ENCODE measurements at places on chromosomes 7 and 10.

DNA sequence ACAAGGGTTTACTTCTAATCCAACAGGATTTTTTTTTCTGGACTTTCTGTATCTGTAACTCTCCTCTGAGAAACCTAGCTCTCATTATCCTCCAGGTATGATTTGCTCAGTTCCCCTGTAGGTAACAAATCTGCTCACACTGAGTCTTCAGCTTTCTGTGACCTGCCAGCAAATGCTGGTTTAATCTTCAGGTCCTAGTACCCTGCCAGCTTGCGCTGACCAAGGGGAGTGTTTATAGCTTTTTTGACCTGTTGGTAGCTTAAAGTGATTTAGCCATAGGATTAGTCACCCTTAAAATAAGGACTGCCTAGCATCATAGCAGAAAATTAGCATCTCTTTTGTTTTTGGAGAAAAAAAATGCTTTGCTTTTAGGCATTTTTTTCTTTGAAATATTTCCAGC lies 22.4 kb downstream of the SND1 start:
- H3K4me1 ChIP-seq = peaks cover 16% of the 10 kb centered on the region
- H3K4me3 ChIP-seq = no peak overlapping the region
- no peak for DNase-seq
- no peak overlapping the region for H3K27ac ChIP-seq

GRCh38 chr7:112010994-112011393 lies 195.2 kb downstream of the DOCK4 start:
- no peak overlapping the region for H3K27ac ChIP-seq
- no peaks in the 10 kb centered on the region for H3K36me3 ChIP-seq
- no peak for DNase-seq
- H3K4me1 ChIP-seq = peaks cover 3% of the 10 kb centered on the region

GRCh38 chr10:96266118-96266770 lies 5.1 kb downstream of the BLNK start:
- H3K27me3 ChIP-seq = peaks cover 1% of the 10 kb centered on the region
- H3K27ac ChIP-seq = no peak overlapping the region
- no peaks in the 10 kb centered on the region for H3K36me3 ChIP-seq
- no peak overlapping the region for H3K4me3 ChIP-seq
- peaks cover 9% of the 10 kb centered on the region for H3K4me1 ChIP-seq
- no peak for DNase-seq

- no peaks in the 10 kb centered on the region for H3K27me3 ChIP-seq
- no peak overlapping the region for H3K27ac ChIP-seq
- no peak overlapping the region for H3K4me3 ChIP-seq
- peaks cover 9% of the 10 kb centered on the region for H3K4me1 ChIP-seq
- peaks cover 32% of the 10 kb centered on the region for H3K36me3 ChIP-seq
Measured at GRCh38 chr10:73218431-73219191, 28.4 kb downstream of the DNAJC9 start.

- no peaks in the 10 kb centered on the region for H3K36me3 ChIP-seq
- H3K4me3 ChIP-seq = no peak overlapping the region
- peaks cover 4% of the 10 kb centered on the region for H3K4me1 ChIP-seq
- no peaks in the 10 kb centered on the region for H3K27me3 ChIP-seq
Measured at GRCh38 chr10:7424315-7424714, 13.5 kb upstream of the SFMBT2 start.

GRCh38 chr10:80356989-80357850 lies 639 bp downstream of the DYDC2 start:
- peak overlapping the region; percentile 65 for H3K4me3 ChIP-seq
- H3K27ac ChIP-seq = no peak overlapping the region
- no peaks in the 10 kb centered on the region for H3K36me3 ChIP-seq
- H3K4me1 ChIP-seq = peaks cover 8% of the 10 kb centered on the region
- DNase-seq = peak; percentile 13

GRCh38 chr10:93152136-93152535 lies 78.4 kb downstream of the CYP26A1 start:
- H3K4me3 ChIP-seq = no peak overlapping the region
- DNase-seq = no peak
- no peaks in the 10 kb centered on the region for H3K36me3 ChIP-seq
- peaks cover 22% of the 10 kb centered on the region for H3K4me1 ChIP-seq

- H3K27ac ChIP-seq = no peak overlapping the region
- no peak for DNase-seq
- H3K4me3 ChIP-seq = no peak overlapping the region
- peaks cover 6% of the 10 kb centered on the region for H3K4me1 ChIP-seq
- no peaks in the 10 kb centered on the region for H3K27me3 ChIP-seq
Measured at GRCh38 chr7:133584956-133585668, 332.2 kb downstream of the EXOC4 start.

GRCh38 chr10:48384699-48384982 lies 78.2 kb downstream of the MAPK8 start:
- no peak overlapping the region for H3K4me3 ChIP-seq
- DNase-seq = no peak
- no peak overlapping the region for H3K27ac ChIP-seq
- no peaks in the 10 kb centered on the region for H3K27me3 ChIP-seq
- peaks cover 19% of the 10 kb centered on the region for H3K4me1 ChIP-seq

- peaks cover 46% of the 10 kb centered on the region for H3K36me3 ChIP-seq
- no peak overlapping the region for H3K27ac ChIP-seq
- no peak for DNase-seq
- H3K4me1 ChIP-seq = peaks cover 17% of the 10 kb centered on the region
- H3K27me3 ChIP-seq = no peaks in the 10 kb centered on the region
- H3K4me3 ChIP-seq = no peak overlapping the region
Measured at GRCh38 chr7:97167176-97167575, 49.7 kb downstream of the SDHAF3 start.

DNA sequence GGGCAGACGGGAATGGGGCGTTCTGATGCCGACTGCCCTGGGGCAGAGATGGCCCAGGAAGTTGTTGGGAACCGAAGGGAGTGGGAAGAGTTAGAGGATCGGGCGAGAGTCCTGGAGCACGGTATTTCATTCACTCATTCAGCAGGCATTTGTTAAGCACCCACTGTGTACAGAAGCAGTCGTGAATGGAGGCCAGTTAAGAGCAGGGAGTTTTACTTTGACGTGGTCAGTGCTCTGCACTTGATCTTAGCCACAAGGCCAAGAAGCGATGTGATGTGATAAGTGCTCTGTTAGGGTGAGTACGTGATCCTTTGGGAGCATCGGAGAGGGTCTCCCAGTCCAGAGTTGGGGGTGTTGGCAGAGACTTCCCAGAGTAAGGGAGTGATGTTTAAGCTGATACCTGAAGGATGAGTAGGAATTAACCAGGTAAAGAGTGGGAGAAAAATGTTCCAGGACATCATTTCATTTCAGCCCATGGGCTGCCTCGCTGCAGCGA lies 890 bp downstream of the ZFYVE27 start:
- H3K36me3 ChIP-seq = peaks cover 35% of the 10 kb centered on the region
- H3K27ac ChIP-seq = peak overlapping the region; percentile 98
- peak overlapping the region; percentile 94 for H3K4me3 ChIP-seq
- peaks cover 51% of the 10 kb centered on the region for H3K4me1 ChIP-seq

DNA sequence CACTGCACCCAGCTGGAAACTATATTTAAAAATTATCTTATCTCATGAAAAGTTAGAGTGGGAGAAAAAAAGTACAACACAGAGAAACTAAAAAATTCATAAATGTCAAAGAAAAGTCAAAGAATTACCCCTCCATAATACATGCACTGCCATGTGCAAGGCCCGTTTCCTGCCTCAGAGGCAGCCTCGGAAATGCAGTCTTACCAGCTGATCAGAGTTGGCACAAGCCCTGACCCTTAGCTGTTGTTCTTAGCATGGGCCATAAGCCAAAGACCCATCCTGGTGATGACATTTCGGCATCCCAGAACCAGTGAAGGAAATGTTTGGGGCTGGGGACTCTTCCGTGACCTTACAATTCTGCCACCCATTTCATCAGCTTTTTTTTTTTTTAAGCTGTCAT lies 21.6 kb downstream of the RBM48 start:
- no peaks in the 10 kb centered on the region for H3K36me3 ChIP-seq
- H3K27ac ChIP-seq = no peak overlapping the region
- no peaks in the 10 kb centered on the region for H3K27me3 ChIP-seq
- H3K4me1 ChIP-seq = no peaks in the 10 kb centered on the region
- H3K4me3 ChIP-seq = no peak overlapping the region
